ENCODE measurements at places on chromosomes 3 and 15.

DNA sequence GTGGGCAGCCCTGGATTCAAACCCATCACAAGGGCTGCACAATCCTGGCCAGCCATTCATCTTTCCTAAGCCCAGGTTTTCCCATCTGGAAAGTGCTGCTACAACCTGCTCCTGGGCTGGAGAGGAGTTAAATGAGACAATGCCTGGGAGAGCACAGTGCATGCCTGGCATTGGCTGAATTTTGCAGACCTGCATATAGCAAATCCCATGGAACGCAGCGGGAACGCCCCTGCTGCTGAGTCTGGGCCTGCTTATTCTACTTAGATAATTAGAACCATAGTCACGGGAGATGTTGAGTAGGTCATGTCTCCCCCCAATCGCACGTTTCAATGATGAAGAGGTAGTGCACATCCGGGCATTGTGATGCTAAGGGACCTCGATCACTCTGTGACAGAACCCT, 46.6 kb downstream of the ABTB1 start:
- peaks cover 8% of the 10 kb centered on the region for H3K4me1 ChIP-seq
- H3K36me3 ChIP-seq: no peaks in the 10 kb centered on the region
- DNase-seq: no peak
- no peak overlapping the region for H3K4me3 ChIP-seq
- no peaks in the 10 kb centered on the region for H3K27me3 ChIP-seq

DNA sequence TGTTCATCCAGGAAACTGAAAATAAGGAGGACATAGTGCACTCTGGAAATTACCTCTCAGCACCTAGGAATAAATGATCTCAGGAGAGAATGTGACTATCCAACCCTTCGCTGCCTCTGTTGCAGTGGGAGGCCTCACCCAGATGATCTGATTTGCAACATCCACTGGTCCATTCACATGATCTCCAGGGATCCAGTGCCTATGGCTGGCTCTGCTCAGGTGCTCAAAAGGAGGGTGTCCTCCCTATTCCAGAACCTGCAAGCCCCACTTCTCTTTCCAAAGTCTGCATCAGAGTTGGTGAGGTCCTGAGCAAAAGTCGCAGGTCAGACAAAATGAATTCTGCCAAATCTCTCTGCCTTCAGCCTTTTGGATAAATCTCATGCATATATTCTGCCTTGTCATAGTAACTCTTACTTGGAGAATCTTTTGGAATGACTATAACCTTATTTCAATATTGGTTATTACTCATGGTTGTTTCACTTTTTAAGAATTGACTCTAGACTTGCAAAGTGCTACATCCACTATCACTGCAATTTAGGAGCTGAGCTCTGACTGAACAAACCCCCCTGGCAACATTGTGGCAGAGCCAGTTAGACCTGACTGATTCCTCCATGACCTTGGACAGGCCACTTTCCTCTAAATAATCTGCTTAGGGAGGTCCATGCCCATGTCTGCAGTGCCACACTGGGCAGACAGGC, 295.1 kb downstream of the EPHB1 start:
- DNase-seq: no peak
- no peaks in the 10 kb centered on the region for H3K36me3 ChIP-seq
- no peak overlapping the region for H3K27ac ChIP-seq
- H3K4me1 ChIP-seq: no peaks in the 10 kb centered on the region

DNA sequence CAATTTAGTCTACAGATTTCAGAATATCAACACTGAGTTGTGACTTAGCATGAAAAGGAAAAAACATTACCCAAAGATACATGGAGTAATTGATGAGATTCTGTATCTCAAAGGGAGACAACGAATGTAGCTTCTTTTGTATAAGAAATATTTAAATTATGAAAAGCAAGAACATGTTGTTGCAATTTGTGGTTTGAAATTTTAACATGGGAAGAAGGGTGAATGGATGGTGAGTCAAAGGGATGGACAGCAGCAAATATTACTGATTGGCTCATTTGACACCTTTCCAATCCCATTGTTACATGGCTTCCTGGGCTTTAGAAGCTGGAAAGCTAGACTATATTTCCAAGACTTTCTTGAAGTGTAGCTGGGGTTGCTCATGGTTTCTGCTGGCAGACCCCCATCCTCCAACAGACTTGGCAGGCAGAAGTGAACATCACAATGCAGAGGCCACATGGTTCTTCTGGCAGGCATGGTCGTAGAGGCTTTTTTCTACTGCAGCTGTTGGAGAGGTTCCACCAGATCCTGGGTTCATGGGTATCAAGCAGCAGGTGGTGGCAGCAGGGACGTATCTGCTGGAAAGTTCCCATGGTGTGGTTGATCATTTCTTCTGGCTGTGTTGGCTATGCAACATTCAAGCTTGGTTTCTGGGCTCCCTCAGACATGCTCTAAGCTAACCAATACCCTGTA, 47.2 kb upstream of the KPNA4 start:
- DNase-seq: no peak
- H3K4me3 ChIP-seq: no peak overlapping the region
- no peaks in the 10 kb centered on the region for H3K27me3 ChIP-seq
- H3K4me1 ChIP-seq: no peaks in the 10 kb centered on the region
- H3K36me3 ChIP-seq: no peaks in the 10 kb centered on the region
- H3K27ac ChIP-seq: no peak overlapping the region

GRCh38 chr3:194936659-194937058, 251.0 kb downstream of the FAM43A start:
- H3K27ac ChIP-seq: no peak overlapping the region
- no peak overlapping the region for H3K4me3 ChIP-seq
- no peaks in the 10 kb centered on the region for H3K27me3 ChIP-seq
- H3K4me1 ChIP-seq: peaks cover 47% of the 10 kb centered on the region

GRCh38 chr3:187291001-187291511, 481 bp downstream of the MASP1 start:
- H3K27me3 ChIP-seq: peaks cover 21% of the 10 kb centered on the region
- H3K4me3 ChIP-seq: no peak overlapping the region
- no peak overlapping the region for H3K27ac ChIP-seq
- H3K4me1 ChIP-seq: no peaks in the 10 kb centered on the region

GRCh38 chr15:35256551-35256950, 171.5 kb upstream of the NANOGP8 start:
- H3K36me3 ChIP-seq: no peaks in the 10 kb centered on the region
- H3K4me3 ChIP-seq: no peak overlapping the region
- H3K27ac ChIP-seq: no peak overlapping the region
- DNase-seq: no peak
- no peaks in the 10 kb centered on the region for H3K27me3 ChIP-seq

- H3K4me1 ChIP-seq: no peaks in the 10 kb centered on the region
- no peak overlapping the region for H3K27ac ChIP-seq
- peaks cover 34% of the 10 kb centered on the region for H3K36me3 ChIP-seq
- no peak for DNase-seq
- H3K27me3 ChIP-seq: no peaks in the 10 kb centered on the region
- H3K4me3 ChIP-seq: no peak overlapping the region
Observed at GRCh38 chr3:123947482-123947881, 13.5 kb downstream of the CCDC14 start.

DNA sequence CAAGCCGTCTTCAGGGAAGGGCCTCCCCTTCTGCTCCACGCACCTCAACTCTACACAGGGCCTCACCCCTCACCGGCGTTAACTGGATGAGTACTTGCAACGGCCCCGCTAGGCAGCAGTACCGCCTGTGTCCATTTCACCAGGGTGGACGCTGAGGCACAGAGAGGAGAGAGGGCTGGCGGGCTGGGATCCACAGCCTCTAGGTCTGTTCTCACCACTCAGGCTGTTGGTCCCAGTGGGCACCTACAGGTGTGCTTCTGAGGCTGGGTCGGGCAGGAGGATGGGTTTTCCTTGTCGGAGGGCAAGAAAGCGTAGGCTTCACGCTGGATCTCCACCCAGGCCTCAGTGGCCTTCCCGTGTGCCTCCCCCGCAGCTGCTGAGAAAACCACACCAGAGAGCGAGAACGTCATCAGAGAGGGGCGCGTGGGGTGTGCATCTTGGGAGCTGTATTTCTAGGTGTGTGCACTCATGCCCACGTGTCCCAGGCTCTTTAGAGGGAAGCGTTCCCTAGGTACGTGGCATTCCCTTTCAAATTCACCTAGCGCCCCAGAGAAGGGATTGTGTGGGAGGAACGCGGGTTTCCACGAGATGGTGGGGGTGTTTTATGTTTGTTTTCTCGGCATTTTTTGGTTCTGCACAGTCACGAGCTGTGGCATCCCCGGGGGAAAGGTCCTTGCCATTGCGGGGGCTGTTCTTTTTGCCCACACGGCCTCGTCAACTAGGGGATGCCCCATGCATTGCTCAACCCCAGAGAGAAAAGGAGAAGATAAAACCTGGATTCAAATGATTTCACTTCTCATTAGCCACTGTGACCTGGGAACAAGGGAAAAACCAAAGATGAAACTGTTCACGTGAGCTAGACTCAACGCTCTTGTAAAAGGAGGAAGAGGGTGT, 67.7 kb downstream of the MGLL start:
- H3K27ac ChIP-seq: peak overlapping the region; percentile 93
- H3K4me1 ChIP-seq: peaks cover 46% of the 10 kb centered on the region
- no peaks in the 10 kb centered on the region for H3K27me3 ChIP-seq
- no peaks in the 10 kb centered on the region for H3K36me3 ChIP-seq

GRCh38 chr15:89482139-89482538, 14.2 kb downstream of the RHCG start:
- H3K27me3 ChIP-seq: peaks cover 9% of the 10 kb centered on the region
- H3K27ac ChIP-seq: no peak overlapping the region
- no peaks in the 10 kb centered on the region for H3K36me3 ChIP-seq
- H3K4me3 ChIP-seq: no peak overlapping the region
- no peak for DNase-seq
- H3K4me1 ChIP-seq: peaks cover 4% of the 10 kb centered on the region

Data from CD14-positive monocyte (primary cell).